ENCODE measurements at places on chromosomes 13 and 19. TPM values are rescaled to one million over a fixed set of nuclear protein-coding genes. Genes with fewer than 3 reads are reported as not detected.

Gene SMAD9
- total RNA-seq = 4.2 TPM

Gene RXFP2
- total RNA-seq = not detected

Gene SLC46A3
- 2.5 TPM for total RNA-seq

Gene AXL
- 126 TPM for total RNA-seq

Gene NTF4
- total RNA-seq = 0.16 TPM

Gene ATP4B
- not detected for total RNA-seq

Gene TSSK6
- total RNA-seq = 1.9 TPM

Gene LGI4
- 0.52 TPM for total RNA-seq

Gene ZNF714
- total RNA-seq = 3.3 TPM

Gene RNF17
- total RNA-seq = not detected

Gene TMEM143
- total RNA-seq = 4.3 TPM

Gene DHPS
- 57.5 TPM for total RNA-seq

Gene TUBA3C
- total RNA-seq = not detected

Gene TUBGCP3
- 11.7 TPM for total RNA-seq

Gene YJEFN3
- 0.17 TPM for total RNA-seq

Gene DAND5
- total RNA-seq = not detected

Gene NCCRP1
- under 0.01 TPM for total RNA-seq

Gene CEACAM20
- not detected for total RNA-seq

Gene TEX101
- total RNA-seq = not detected

Gene ZNF30
- 3.1 TPM for total RNA-seq

Gene RNF225
- 0.17 TPM for total RNA-seq

Gene DCLK1
- 2.8 TPM for total RNA-seq

Gene GPR4
- total RNA-seq = under 0.01 TPM

Gene ACP5
- total RNA-seq = 0.95 TPM

Gene ZNF835
- not detected for total RNA-seq

Gene CDADC1
- total RNA-seq = 3.1 TPM

Gene PABPC3
- under 0.01 TPM for total RNA-seq

Gene ZGLP1
- total RNA-seq = 0.16 TPM

Gene CD177
- not detected for total RNA-seq
